Sciatic nerve (tissue), 2 donors: ENCODE measurements at places on chromosomes 7 and 10. TPM values are rescaled to one million over a fixed set of nuclear protein-coding genes. Genes with fewer than 3 reads are reported as not detected.

The PRF1 gene
- 7.6 TPM for total RNA-seq

The CTAGE6 gene
- total RNA-seq, result 0.76 TPM

The AKR1C1 gene
- total RNA-seq, result 84.2 TPM

The FOXP2 gene
- 24.7 TPM for total RNA-seq

The TAC1 gene
- total RNA-seq, result 5.9 TPM

The SFMBT2 gene
- total RNA-seq, result 14.6 TPM

The TMEM106B gene
- 54.0 TPM for total RNA-seq

The HOXA1 gene
- 0.98 TPM for total RNA-seq

The LOXL4 gene
- 8.2 TPM for total RNA-seq

The NPTX2 gene
- total RNA-seq, result 3.8 TPM

The ATE1 gene
- 38.5 TPM for total RNA-seq

The COL26A1 gene
- 0.09 TPM for total RNA-seq

The WNT2 gene
- total RNA-seq, result 0.31 TPM

The TAF5 gene
- total RNA-seq, result 4.7 TPM

The VAX1 gene
- total RNA-seq, result not detected

The ZNF786 gene
- 7.7 TPM for total RNA-seq
